Globus pallidus (tissue), 1 donor: ENCODE measurements at places on chromosomes 4 and X.

- no peak for DNase-seq
These were observed 90.3 kb downstream of the RLIM start for GRCh38 chrX:74523870-74524735.

DNA sequence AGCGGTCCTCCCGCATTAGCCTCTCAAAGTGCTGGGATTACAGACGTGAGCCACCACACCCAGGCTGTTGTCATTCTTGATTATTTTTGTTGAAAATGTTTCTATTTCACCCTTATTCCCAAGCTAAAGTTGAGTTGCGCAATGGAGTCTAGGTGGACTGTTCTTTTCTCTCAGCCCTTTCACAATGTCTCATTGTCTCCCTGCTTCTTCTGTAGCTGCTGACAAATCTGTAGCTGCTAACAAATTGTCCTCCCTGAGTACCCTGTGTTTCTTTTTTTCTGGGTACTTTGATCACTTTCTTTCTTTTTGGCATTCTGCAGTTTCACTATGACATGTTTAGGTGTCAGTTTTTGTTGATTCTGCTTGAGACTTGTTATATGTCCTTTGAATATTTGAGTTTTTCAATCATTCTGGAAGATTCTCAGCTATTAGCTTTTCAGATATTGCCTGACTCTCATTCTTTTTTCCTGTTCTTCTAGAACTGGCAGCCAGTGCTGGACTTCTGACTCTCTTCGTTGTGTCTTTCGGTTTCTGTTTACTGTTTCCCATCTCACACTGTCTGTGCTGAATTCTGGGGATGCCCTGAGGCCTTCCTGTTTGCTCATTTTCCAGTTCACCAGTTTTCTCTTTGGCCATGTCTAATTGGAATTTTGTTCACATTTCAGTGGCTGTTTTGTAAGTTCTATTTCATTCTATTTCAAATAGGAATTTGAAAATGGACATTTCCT, 6.6 kb downstream of the ABCD1 start:
- no peak for DNase-seq

GRCh38 chr4:143185253-143186107, 763 bp downstream of the USP38 start:
- no peak for DNase-seq

GRCh38 chr4:82901183-82901718, 716 bp downstream of the THAP9 start:
- no peak for DNase-seq

DNA sequence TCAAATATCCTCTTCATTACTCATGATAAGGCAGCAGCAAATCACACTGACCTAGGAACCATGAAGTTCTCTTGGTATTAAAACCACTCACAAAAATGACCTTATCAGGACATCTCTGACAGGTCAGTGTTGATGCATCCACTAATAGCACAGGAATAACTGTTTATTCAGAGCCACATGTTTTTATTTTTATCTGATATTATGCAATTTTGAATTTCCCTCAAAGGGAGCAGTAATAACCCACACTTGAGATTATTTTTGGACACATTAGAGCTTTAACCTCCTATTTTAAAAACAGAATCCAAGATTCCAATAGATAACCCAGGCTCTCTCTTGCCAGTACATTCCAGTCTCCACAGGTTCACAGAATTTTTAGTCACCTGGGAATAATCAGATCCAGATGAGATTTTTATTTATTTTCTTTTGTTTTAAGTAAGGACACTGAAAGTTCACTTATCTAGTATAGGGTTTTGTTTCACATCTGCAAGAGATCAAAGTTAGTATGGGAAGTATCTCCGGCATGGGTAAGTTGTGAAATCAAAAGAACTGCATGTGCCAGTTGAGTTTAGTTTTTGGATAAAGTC, 36.3 kb upstream of the MYOZ2 start:
- no peak for DNase-seq

DNA sequence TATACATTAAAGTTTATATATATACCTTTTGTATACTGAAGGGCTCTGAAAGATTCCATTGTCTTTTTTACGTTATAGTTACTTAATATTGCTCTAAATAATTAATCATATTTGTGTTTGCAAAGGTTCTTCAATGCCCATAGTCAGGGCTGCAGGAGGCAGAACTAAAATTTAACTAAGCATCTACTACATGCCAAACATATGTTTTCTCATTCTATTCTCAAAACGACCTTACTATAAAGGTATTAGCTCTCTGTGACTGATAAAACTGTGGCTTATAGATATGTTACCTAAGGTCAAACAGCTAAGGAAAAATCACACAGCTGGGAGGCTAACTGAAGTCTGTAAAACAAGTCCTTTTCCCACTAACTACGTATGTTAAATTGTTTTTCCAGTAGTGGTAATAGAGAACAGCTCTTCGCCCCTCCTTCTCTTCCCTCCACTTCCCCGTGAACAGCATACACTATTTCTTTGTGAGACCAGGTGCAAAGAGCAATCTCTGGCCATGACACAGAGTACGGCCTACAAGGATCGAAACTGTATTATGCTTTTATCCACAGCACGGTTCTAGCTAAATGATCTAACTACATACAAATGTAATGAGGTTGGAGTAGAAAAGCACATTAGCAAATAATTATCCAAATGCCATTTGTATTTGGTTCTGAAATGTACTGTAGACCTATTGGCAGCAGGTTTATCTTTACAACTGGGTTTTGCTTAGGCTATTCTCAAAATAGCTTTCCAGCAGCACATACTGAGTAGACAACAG, 1.7 kb downstream of the CNOT6L start:
- no peak for DNase-seq

DNA sequence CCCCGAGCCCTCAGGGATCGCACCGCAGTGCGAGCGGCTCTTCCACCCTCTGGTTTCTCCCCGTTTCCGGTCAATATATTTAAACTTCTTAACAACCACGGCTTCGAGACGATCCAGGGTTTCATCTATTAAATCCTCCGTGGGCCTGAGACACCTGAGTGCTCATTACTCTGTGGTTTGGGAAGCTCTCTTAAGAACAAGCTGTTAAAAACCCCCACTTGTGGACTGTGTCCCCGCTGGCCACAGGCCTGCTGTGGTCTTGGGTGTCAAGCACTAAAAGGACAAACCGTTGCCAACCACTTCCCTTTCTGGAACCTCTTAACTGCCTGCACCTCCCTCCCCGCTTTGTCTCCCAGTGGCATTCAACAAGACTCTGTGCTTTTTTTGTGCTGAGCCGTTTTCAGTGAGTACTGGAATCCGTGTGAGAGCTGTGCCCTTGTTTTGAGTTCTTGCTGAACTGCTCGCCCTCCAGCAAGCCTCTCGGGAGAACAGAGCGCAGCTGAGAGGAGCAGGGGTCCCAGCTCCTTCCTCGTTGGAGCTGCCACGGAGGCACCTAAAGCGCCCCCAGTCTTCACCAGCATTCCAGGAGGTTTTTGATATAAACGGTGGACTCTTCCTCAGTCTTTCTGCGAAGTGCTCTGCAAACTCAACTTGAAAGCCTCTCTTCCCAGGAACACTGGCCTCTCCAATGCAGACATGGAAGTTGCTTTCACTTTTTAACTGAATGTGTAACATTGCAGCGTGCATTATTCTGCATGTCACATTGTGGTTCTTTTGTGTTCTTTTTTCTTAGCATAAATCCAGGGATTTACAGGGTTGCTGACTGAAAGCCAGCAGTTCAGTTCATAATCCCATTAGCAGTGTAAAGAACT, 691 bp upstream of the IGFBP7 start:
- DNase-seq, result peak; percentile 66

DNA sequence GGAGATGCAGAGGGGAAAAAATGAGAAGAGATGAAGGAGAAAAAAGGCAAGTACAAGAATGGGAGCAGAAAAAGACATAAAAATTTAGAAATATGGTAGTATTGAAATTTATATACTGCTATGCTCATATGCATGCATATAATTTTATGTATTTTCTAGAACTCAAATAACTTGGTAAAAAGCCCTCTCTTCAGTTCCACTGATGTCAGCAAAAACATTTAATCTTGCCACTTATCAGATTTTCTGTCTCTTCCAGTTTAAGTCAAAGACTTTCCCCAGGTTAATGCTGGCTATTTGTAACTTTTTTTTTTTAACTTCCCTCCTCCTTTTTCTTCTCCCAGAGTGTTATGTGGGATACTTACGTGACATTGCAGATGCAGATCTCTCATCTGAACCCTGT, 617.5 kb upstream of the CPEB2 start:
- no peak for DNase-seq

DNA sequence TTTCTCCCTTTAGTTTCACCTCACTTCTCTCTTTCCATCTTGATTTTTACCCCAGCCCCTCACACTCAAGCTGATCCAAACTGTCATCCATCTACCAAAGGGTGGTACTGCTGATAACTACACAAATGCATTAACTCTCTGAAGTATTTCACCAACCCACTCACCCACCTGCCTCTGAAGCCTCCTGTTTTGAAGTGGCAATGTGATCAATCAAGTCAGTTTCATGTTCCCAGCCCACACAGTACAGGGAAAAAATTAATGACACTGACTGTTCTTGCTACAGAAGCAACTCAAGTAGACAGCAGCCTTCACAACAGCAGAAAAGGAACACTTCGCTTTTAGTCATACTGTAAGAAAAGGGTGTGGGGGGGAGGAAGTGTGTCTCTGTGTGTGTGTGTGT, 183.0 kb upstream of the NOCT start:
- DNase-seq, result no peak

DNA sequence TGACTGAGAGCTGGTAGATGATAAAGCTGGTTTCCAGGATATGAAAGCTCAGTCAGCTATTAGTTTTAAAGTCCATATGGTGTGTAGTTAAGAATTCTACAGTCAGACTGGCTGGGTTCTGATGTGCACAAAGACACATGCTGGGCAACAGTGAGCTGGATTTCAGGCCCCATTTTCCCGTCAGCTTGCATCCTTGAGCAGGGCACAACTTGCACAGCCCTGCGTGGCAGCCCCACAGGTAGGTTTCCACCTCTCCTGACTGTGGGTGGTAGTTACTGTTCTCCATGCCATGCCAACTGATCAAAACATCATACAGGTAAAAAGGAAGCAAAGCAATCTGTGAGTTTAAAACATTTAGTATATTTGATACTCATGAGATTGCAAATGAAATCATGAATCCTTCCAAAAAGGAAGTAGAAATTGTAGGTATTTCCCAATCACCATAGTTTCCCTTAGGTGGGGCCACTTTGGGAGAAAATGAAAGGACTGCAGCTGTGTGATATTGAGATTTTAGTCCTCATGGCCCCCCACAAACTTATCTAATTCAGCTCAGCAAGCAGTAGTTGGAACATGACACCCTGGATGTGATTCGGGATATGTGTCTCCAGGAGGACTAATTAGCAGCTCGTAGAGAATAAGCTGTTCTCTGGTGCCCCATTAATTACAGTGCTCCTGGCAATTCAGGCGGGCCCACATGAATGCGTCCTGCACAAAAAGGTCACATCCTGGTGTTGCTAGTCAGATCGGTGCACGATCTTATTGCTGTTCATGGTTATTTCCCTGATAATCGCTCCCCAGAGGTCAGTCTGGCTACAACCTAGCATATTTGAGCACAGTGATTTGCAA, 42.4 kb upstream of the NOCT start:
- no peak for DNase-seq

GRCh38 chr4:160818571-160818970, 1345.2 kb downstream of the FSTL5 start:
- DNase-seq, result no peak

- peak; percentile 76 for DNase-seq
These were observed 76.7 kb downstream of the IRF2 start for GRCh38 chr4:184397516-184398163.

- DNase-seq, result no peak
These were observed 1.7 kb downstream of the TMEM131L start for GRCh38 chr4:153467897-153468262.

GRCh38 chrX:79524642-79525041, 157.5 kb upstream of the ITM2A start:
- no peak for DNase-seq

GRCh38 chr4:159855731-159856130, 752.9 kb downstream of the RAPGEF2 start:
- DNase-seq, result no peak

- no peak for DNase-seq
These were observed 85.2 kb downstream of the SLC16A2 start for GRCh38 chrX:74506317-74507115.

GRCh38 chr4:29243054-29243453, 1477.1 kb upstream of the PCDH7 start:
- no peak for DNase-seq

GRCh38 chrX:97494756-97495372, 611.2 kb downstream of the RPA4 start:
- no peak for DNase-seq

GRCh38 chrX:5632887-5633286, 595.8 kb downstream of the NLGN4X start:
- no peak for DNase-seq

DNA sequence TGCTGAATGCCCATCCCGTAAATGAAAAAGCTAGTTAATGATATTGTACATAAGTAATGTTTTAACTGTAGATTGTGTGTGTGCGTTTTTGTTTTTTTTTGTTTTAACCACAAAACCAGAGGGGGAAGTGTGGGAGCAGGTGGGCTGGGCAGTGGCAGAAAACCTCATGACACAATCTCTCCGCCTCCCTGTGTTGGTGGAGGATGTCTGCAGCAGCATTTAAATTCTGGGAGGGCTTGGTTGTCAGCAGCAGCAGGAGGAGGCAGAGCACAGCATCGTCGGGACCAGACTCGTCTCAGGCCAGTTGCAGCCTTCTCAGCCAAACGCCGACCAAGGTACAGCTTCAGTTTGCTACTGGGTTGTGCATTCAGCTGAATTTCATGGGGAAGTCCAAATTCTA, at the start of gene SPP1:
SPP1 (plus strand) TSS at position 249 of the 400 bp plus-strand sequence. CDS start 1,182 bp downstream, outside the sequence.
- DNase-seq, result peak; percentile 93

GRCh38 chr4:108775921-108776320, 13.1 kb upstream of the ETNPPL start:
- DNase-seq, result no peak

DNA sequence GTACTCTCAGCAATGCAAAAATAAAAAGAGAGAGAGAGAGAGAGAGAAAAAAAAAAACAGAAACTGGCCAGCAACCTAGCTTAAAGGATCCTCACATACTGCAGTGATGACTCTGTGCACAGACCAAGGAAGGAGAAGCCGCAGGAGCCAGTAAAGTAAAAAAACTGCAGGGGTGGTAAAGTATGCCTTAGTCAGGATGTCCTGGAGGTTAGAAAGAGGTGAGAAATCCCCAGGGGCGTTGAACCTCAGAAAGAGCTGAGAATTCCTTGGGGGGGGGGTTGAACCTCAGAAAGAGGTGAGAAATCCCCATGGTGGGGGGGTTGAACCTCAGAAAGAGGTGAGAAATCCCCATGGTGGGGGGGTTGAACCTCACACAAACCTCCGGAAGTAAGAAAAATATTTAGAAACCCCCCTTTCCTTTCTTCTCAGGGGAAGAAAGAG, 48.0 kb downstream of the MAGEA9 start:
- no peak for DNase-seq
